ENCODE measurements at places on chromosomes 5 and 9. TPM values are rescaled to one million over a fixed set of nuclear protein-coding genes. Genes with fewer than 3 reads are reported as not detected.

- peak; percentile 76 for DNase-seq
Measured at GRCh38 chr5:72451741-72452505, 55.3 kb downstream of the ZNF366 start.

GRCh38 chr5:72661405-72661804, 154.2 kb upstream of the ZNF366 start:
- no peak for DNase-seq

DNA sequence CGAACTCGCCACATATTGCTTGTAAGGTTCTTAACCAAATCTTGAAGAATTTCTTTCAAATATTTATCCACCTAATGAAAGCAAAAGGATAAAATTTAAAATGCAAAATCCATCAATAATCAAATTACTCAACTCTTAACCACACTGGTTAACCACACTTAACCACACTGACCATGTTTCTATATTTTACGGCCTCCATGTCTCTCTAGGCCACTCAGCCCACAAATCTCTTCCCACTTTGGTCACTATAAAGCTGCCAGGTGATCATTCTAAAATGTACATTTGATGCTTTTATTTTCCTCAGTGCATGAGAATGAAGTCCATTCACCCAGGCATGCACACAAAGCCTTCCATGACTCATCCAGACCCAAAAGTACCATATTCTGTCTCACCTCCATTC, 56.4 kb upstream of the OR2K2 start:
- no peak for DNase-seq

NFIB gene
- total RNA-seq: 110 TPM

ZDHHC11 gene
- total RNA-seq: 18.7 TPM

GRCh38 chr9:127455324-127455992, 4.1 kb downstream of the LRSAM1 start:
- peak; percentile 44 for DNase-seq

ADGRV1 gene
- not detected for total RNA-seq

DNA sequence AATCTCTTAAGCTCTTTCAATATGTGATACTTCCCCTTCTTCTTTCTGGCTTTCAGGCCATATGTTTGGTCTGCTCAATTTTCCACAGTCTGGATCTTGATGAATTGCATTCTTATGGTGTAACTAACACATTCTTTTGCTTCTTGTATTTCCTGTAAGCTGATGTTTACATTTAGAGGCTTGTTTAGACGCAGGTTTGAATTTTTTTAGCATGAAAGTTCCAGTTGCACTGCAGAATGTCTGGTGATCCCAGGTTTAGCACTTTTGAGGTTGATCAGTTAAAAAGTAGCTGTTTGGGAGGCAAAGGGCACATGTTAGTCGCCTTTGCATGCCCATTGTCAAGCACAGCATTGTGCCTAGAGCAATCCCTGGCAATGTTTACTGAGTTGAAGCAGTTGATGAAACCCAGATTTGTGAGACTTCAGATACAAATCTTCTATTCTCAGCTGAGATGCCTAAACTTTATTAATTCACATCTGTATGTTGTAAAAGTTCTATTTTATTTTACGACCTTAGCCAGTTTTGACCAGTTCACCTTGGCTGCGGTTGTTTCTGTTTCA, 59.6 kb upstream of the SPATA31C2 start:
- DNase-seq: no peak

- DNase-seq: no peak
Measured at GRCh38 chr5:55484531-55484930, 50.2 kb downstream of the PLPP1 start.

DNA sequence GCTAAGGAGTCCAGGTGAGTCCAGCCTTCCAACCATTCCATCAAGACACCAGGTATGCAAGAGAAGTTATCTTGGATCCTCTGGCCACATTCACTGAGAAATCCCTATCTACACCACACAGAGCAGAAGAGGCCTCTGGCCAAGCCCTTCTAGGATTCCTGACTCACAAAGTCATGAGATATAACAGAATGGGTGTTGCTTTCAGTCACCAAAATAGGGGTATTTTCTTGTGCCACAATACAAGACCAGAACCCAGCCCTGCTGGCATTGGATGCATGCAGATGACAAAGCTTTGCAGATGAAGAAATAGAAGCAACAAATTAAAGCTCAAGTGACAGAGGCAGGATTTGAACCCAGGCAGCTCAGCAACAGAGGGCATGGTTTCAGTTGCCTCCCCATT, 73.5 kb downstream of the PTPN3 start:
- no peak for DNase-seq

CBY3 gene
- not detected for total RNA-seq

GLRA1 gene
- total RNA-seq: not detected

DNA sequence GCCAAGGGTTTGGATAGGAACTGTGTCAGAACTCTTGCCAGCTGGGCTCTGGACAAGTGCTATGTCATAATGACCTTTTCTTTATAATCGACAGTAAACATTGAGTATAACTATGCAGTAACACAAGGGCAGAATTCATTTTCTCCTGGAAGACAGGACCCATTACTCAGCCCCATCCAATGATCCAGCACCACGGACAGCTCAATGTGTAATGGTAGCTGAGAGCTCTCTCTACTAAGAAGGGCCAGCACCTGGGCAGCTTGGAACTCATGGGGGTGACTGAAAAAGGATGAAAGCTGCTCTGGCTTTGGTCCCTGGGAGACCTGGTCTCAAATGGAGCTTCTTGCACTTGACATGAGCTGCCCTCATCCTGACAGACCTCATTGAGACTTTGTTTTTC, 347.8 kb downstream of the TRIM32 start:
- DNase-seq: no peak

DNA sequence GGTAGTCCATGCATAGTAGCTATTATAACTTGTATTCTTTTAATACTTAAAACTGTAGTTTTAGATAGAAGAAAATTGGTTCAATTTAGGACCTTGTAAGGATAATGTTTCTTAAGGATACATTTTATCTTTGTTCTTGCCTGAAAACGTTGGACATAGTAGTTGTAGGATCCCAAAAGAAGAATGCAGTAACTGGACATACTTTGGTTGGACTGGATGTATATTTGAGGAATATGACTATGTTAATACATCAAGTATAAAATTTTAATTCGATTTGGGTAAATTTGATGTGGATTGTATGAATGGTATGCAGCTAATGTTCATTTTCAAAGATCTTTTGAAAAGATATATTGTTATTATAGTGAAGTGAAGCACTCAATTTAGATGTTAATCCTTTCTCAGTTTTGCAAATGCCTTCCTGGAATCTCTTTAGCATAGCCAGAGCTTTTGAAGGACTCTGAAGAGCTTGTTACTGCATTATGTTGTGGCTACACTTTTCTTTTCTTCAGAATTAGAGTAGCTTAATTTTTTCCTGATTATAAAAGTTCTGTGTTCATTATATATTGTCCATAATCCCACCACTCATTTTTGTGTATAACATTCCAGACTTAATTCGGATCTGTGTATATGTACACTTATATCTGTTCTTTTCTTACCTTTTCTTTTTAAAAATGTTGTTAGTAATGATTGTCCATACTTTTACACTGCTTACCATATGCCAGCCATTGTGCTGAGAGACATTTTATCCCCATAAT, 41.2 kb downstream of the LRRTM2 start:
- DNase-seq: no peak

GRCh38 chr5:5523066-5523505, 100.6 kb downstream of the ICE1 start:
- no peak for DNase-seq

- DNase-seq: no peak
Measured at GRCh38 chr9:3181049-3181953, 337.4 kb upstream of the PUM3 start.

DNA sequence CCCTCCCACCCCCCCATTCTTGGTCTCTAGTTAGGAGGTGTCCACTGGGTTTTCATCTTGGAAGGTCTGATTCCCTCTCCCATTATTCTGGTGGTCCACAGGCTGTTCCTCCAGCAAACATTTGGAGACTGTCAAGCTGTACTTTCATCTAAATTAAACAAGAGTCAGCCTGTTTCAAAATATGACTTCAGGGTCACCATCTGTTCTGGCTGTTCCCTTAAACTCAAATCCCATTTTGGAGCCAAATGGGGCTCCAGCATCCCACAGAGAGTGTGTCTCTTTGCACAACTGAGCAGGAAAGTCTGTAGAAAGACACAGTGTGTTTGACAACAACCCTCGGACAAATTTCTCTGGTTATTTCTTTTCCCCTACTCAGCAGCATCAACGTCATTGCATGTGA, 20.5 kb downstream of the COL15A1 start:
- no peak for DNase-seq

DNA sequence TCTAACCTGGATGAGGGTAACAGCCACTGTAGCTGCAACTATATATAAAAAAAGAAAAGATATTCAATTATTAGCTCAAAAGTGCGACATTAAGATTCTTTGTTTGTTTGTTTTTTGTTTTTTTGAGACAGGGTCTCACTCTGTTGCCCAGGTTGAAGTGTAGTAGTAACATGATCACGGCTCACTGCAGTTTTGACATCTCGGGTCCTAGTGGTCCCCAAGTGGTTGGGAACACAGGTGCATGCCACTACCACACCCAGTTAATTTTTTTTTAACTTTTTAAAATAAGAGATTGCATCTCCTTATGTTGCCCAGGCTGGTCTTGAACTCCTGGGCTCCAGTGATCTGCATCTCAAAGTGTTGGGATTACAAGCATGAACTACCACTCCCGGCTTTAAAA, 61.8 kb downstream of the MEF2C start:
- no peak for DNase-seq

GRCh38 chr9:90458485-90458884, 184.1 kb downstream of the DIRAS2 start:
- DNase-seq: no peak

CARTPT gene
- total RNA-seq: not detected

GAPT gene
- total RNA-seq: 0.22 TPM

- no peak for DNase-seq
Measured at GRCh38 chr5:76662521-76662920, 39.3 kb upstream of the F2RL2 start.

ADAMTS2 gene
- total RNA-seq: 4.6 TPM

- no peak for DNase-seq
Measured at GRCh38 chr5:90055831-90056328, 353.7 kb downstream of the CETN3 start.

GRCh38 chr9:92185681-92186080, 70.5 kb upstream of the SPTLC1 start:
- no peak for DNase-seq

- DNase-seq: no peak
Measured at GRCh38 chr5:179132586-179133355, 72.6 kb downstream of the ZNF354C start.

GRCh38 chr9:111051400-111051799, 13.1 kb upstream of the LPAR1 start:
- no peak for DNase-seq

GRCh38 chr5:83001796-83002381, 75.3 kb downstream of the TMEM167A start:
- DNase-seq: no peak

DNA sequence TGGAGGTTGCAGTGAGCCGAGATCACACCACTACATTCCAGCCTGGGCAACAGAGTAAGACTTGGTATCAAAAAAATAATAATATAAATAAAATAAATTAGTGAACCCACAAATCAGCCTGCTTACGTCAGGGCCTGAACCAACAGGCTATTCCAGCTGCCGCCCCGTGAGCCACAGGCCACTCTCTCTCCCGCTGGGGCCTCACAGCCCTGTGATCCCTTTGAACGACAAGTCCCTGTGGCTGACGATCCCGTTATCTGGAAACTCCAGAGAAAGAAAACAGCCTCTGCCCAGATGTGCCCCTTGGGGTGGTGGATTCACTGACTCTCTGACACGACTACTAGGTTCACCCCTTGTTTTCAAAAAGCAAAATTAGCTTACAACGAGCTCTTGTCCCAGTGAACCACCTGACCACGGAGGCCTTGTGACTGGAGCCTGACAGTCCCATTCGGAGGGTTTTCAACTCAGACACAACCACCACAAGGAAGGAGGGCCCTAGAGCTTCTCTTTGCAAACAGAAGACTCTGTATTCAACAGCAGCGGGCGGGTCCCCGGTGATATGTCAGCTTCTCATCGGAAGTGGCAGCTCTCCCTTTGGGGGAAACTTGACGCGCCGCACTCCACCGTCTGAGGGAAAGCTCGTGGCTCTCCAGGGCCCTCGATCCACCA, 4.4 kb upstream of the DIPK1B start:
- no peak for DNase-seq

DNA sequence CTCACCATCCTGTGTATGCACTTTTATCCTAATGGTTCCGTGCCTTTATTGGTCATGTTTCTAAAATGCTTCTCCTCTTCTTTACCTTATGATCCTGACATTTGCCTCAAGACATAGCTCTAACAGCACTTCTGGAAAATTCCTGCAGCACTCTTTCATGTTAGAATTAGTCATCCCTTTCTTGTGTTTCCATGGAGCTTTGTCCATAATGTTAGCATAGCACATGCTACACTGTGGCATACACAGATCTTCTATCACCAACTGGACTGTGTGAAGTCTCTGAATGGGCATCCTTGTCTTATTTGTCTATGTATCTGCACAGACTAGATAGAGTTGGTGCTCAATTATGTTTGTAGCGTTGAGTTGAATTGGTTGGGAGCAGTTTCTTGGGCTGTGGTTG, 2.0 kb downstream of the SCGB3A2 start:
- DNase-seq: no peak

IL9 gene
- not detected for total RNA-seq

DNA sequence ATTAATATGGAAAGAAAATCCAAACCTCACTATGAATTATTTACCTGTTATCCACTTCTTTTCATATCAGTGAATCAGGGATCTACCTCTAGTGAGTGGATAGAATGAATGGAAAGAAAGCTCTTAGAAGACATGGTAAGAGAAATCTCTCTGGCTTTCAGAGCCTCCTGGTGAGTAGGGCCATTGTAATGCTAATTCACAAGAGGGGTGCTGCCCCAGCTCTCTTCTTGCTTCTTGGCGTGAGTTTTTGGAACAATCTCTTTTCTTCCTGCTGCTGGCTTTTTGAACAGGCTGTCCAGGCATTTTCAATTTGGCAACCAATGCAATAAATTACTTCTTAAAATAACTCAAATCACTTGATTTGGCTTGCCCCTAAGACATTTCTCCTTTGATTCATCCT, 49.9 kb upstream of the KCNN2 start:
- DNase-seq: no peak

CER1 gene
- total RNA-seq: not detected

DNA sequence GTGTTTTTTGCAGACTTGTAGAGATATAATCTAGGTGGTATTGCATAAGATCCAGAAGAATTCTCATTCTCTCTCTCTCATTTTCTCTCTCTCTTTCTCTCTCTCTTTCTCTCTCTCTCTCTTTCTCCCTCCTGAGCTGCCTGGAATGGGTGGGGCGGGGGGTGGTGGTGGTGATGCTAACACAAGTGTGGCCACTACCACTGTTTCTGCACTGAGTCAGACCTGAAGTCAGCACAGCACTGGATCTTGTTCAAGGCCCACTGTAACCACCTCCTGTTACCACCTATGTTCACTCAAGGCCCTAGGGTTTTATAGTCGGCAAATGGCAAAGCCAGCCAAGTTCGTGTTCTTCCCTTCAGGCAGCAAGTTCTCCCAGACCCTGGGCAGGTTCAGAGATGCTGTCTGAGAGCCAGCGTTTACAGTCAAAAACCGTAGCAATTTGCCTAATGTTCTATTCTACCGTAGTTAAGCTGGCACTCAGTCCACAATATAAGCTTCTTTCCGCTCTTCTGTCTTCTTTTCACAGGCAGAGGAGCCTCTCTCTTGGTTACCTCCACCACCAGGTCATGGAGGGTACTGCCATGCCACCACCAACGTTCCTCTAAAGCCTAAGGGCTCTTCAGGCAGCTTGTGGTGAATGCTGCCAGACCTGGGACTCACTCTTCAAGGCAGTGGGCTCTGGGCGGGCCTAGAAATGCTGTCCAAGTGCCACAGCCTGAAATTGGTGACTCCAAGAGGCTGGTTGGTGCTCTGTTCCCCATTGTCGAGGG, 235.7 kb upstream of the PRR16 start:
- DNase-seq: no peak
